ENCODE measurements at places on chromosomes 13 and 19. TPM values are rescaled to one million over a fixed set of nuclear protein-coding genes. Genes with fewer than 3 reads are reported as not detected.

- no peak overlapping the region for H3K4me3 ChIP-seq
- peaks cover 23% of the 10 kb centered on the region for H3K36me3 ChIP-seq
- H3K4me1 ChIP-seq, result no peaks in the 10 kb centered on the region
- no peak overlapping the region for H3K27ac ChIP-seq
Observed at GRCh38 chr19:52703917-52704316, 30.9 kb downstream of the ZNF611 start.

- H3K36me3 ChIP-seq, result no peaks in the 10 kb centered on the region
- H3K27me3 ChIP-seq, result no peaks in the 10 kb centered on the region
- no peak for DNase-seq
- H3K4me3 ChIP-seq, result peak overlapping the region; percentile 8
- H3K4me1 ChIP-seq, result peaks cover 87% of the 10 kb centered on the region
Observed at GRCh38 chr13:98570929-98571372, 6.0 kb downstream of the STK24 start.

FXYD5 gene
- 97.7 TPM for total RNA-seq

UPK1A gene
- not detected for total RNA-seq

SLITRK1 gene
- 0.85 TPM for total RNA-seq

Data from GM23338 (cell line).